ENCODE measurements at places on chromosomes 7 and 10.

DNA sequence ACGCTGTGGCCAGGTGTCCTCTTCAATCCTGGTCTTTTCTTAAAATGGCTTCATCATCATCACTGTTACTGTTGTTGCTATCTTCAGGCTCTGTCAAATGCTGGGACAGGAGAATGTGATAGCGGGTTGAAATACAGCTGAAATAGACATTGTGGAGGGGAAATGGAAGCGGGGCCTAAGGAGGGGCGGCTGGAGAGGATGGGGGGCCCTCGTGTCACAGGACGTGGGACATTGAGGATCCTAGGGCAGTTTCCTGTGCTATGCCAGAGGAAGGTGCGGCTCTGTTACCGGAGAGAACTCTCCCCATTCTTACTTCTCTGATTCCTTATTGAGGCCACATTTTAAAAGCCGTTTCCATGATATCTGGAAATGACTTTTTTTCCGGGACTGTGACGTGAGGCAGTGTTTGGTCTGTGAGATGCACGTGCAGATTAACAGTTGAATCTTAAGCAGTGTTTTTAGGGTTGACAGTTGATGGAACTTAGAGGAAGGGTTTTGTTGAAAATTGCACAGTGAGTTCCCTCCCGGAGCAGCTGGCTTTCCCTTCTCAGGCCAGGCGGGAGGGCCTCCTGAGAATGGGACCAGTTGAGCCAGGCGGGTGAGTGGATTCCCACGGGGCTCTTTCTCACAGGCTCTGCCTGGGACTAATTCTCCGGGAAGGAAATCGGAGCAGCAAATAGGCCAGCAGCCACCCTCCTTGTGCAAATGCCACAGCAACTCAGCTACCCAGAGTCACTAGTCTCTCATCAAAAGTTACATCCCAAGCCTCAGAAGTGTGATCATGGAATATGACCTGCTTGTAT, 125.2 kb downstream of the TACC2 start:
- no peak overlapping the region for H3K27ac ChIP-seq
- no peaks in the 10 kb centered on the region for H3K36me3 ChIP-seq
- DNase-seq: no peak

- H3K27ac ChIP-seq: no peak overlapping the region
- H3K36me3 ChIP-seq: no peaks in the 10 kb centered on the region
- H3K4me1 ChIP-seq: no peaks in the 10 kb centered on the region
- DNase-seq: no peak
- H3K27me3 ChIP-seq: no peaks in the 10 kb centered on the region
- H3K4me3 ChIP-seq: no peak overlapping the region
These were observed 57.2 kb downstream of the SUGCT start for GRCh38 chr7:40192036-40192435.

GRCh38 chr7:12638851-12639456, 48.5 kb upstream of the ARL4A start:
- peaks cover 21% of the 10 kb centered on the region for H3K4me1 ChIP-seq
- no peak overlapping the region for H3K27ac ChIP-seq
- no peaks in the 10 kb centered on the region for H3K36me3 ChIP-seq
- no peak overlapping the region for H3K4me3 ChIP-seq
- H3K27me3 ChIP-seq: no peaks in the 10 kb centered on the region
- DNase-seq: no peak

GRCh38 chr10:44647877-44648542, 263.1 kb upstream of the CXCL12 start:
- no peaks in the 10 kb centered on the region for H3K36me3 ChIP-seq
- H3K4me3 ChIP-seq: no peak overlapping the region
- peaks cover 5% of the 10 kb centered on the region for H3K27me3 ChIP-seq

DNA sequence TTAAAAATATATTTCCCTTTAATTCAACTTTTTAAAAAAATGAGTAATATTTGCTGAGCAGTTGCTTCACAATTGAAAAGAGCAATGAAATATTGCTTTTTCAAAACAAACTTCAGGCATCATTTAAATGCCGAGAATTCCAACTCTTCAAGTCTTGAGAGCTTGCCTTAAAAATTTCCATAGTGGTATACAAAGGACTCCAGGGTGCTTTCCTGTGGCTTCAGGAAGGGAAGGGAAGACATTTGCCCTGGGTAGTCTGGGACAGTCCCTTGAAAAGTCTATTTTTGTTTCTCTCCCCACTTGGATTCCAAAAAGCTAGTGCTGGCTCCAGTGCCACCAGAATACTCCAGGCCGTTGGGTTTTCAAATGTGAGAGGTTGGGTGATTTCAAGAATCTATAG, 71.7 kb downstream of the HYCC1 start:
- H3K27ac ChIP-seq: no peak overlapping the region
- no peak for DNase-seq
- no peak overlapping the region for H3K4me3 ChIP-seq
- H3K36me3 ChIP-seq: peaks cover 5% of the 10 kb centered on the region

DNA sequence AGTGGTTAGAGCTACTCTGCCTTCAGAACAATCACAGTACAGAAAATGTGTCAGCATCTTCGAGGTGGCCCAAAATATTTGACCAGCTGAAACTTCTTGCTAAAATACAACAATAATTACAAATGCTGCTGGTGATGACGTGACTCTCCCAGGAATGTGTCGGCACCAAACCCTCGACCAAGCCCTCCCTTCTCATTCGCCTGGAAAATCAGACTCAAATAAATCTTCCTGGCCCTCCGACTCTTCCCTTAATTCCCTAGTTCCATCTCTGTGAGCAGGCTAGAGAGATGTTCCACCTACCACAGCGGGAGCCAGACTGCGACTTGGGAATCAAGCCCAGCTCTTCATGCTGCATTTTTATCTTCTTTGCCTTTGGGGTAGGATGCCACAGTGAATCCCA, 4.1 kb downstream of the PRSS2 start:
- peaks cover 2% of the 10 kb centered on the region for H3K36me3 ChIP-seq
- H3K27me3 ChIP-seq: no peaks in the 10 kb centered on the region
- DNase-seq: no peak
- H3K4me3 ChIP-seq: no peak overlapping the region
- H3K27ac ChIP-seq: no peak overlapping the region
- H3K4me1 ChIP-seq: peaks cover 7% of the 10 kb centered on the region

All from activated CD4-positive, alpha-beta T cell treated with anti-CD3 and anti-CD28 coated beads for 36 hours (primary cell).